ENCODE measurements at places on chromosomes 6 and 20. TPM values are rescaled to one million over a fixed set of nuclear protein-coding genes. Genes with fewer than 3 reads are reported as not detected.

GRCh38 chr6:147873816-147874215, 365.3 kb downstream of the SAMD5 start:
- H3K27ac ChIP-seq: no peak overlapping the region
- no peak overlapping the region for H3K4me3 ChIP-seq

DNA sequence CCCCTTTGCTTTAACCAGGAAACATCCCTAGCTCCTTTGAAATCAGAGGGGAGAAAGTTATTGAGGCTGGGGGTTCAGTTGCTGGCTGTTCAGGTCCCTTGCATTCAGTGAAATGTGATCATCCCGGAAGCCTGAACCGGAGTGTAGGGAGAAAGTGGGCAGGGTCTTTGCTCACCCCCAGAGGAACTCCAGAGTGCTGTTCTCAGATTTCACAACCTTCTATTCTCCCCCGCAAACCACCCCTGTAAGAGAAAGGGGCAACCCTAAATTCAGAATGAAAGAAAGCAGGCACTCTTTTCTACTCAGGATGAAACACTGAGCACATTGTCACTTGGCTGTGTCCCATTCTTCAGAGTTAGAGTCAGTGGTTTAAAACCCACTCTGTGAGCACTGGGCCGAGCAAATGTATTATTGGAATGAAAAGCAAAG, 139.8 kb downstream of the KHDC1L start:
- no peaks in the 10 kb centered on the region for H3K4me1 ChIP-seq
- no peak overlapping the region for H3K27ac ChIP-seq
- H3K27me3 ChIP-seq: peaks cover 3% of the 10 kb centered on the region
- H3K4me3 ChIP-seq: no peak overlapping the region

GRCh38 chr6:82333781-82334180, 29.8 kb upstream of the TPBG start:
- no peak overlapping the region for H3K27ac ChIP-seq
- no peaks in the 10 kb centered on the region for H3K36me3 ChIP-seq
- peaks cover 15% of the 10 kb centered on the region for H3K27me3 ChIP-seq
- peak; percentile 84 for ATAC-seq

GRCh38 chr20:19008497-19008896, 194.9 kb downstream of the SCP2D1 start:
- peaks cover 3% of the 10 kb centered on the region for H3K27me3 ChIP-seq
- H3K27ac ChIP-seq: no peak overlapping the region
- no peaks in the 10 kb centered on the region for H3K36me3 ChIP-seq
- no peak overlapping the region for H3K4me3 ChIP-seq
- no peak for ATAC-seq
- no peaks in the 10 kb centered on the region for H3K4me1 ChIP-seq

DNA sequence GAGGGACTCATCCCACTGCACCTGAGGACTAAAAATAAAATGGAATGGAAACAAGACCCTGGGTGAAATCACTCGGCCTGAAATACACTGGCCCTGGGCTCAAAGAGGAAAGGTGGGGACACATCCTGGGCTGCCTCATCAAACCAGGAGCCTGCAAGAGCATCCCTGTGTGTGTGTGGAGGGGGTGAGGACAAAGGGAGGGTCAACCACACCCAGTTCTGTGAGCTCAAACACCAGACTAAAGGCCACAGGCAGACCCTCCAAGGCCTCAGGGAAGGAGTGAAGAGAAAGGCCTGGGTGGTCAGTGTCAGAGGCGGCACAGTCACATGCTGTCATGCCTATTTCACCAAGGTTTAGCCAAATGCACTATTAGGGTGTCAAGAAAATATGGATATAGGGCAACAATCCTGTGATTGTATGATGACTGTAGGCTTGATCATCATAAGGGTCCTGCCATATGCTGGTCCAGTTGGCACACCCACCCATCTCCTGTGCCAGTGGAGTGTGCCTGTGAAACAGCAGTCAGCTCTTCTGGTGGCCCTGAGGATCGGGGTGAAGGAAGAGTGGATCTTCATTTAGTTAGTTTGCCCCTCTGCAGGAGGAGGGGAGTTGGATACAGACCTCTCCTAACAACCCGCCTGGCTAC, 28.9 kb downstream of the SRSF3 start:
- H3K4me3 ChIP-seq: no peak overlapping the region
- H3K4me1 ChIP-seq: peaks cover 16% of the 10 kb centered on the region
- no peaks in the 10 kb centered on the region for H3K27me3 ChIP-seq
- H3K27ac ChIP-seq: no peak overlapping the region
- peak; percentile 25 for ATAC-seq
- H3K36me3 ChIP-seq: peaks cover 5% of the 10 kb centered on the region

DNA sequence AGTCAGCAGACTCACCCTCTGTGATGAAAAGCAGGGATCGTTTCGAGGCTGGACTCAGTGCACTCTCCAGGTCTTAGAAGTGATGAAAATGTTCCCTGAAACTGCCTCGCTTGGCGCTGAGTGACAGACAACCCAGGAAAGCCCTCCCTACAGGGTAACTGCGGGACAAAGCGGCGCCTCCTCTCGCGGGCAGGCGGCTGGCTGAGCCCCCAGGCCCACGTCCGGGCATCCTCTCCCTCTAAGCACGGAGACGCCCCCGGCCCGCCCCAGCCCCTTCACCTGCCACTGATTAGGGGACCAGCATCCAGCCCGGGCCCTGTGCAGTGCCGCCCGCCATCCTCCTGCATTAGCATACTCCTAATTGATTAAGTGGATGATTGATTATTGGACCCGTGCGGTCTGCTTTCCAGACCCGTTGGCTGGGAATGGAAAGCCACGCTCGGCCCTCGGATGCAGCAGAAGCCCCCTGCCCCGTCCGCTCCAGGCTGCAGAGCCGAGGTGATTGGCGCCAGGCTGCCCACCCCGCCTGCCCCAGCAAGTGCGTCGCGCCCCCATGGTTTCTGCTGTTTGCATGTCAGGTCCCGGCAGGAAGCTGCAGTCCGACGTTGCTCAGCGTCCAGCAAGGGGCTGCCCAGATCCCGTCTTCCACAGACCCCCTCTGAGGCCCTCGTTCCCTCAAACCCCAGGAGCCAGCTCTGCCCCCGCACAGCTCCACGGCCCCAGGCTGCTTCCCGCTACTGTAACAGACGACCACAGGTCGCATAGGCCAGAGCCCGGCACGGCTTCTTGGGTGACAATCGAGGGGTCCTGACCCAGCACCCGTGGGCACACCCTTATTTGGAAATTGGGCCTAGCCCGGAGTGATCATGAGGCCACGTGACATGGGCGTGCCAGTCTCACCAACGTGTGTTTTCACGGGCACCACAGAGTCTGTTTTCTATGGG, 131.6 kb downstream of the DLL1 start:
- no peak overlapping the region for H3K27ac ChIP-seq
- ATAC-seq: no peak
- H3K4me1 ChIP-seq: no peaks in the 10 kb centered on the region
- no peaks in the 10 kb centered on the region for H3K36me3 ChIP-seq
- H3K4me3 ChIP-seq: no peak overlapping the region

DNA sequence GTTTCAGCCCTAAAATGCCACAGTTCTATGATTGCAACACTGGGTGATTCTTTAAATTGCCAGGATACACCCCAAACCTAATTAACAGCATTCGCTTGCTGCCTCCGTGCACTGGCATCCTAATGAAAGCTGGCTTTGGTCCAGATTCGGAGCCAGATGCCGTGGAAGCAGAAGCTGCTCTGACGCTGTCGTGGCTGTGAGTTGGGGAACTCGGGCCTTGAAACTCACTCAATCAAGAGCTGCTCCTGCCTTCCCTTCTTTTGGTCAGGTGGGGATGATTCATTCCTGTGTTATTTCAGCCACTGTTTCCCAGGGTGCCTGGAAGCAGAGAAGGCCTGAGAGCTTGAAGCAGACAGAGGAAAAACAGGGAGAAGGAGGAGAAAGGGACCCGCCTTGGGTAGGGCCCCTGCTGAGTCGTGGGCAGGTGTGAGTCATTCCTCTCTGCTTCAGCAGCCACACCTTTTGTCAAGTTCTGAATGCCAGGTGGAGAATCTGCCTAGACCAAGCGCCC, 36.2 kb upstream of the DSP start:
- H3K4me1 ChIP-seq: no peaks in the 10 kb centered on the region
- peaks cover 26% of the 10 kb centered on the region for H3K27me3 ChIP-seq
- no peak overlapping the region for H3K4me3 ChIP-seq
- H3K27ac ChIP-seq: no peak overlapping the region

GRCh38 chr20:32521780-32522525, 63.2 kb downstream of the NOL4L start:
- H3K27me3 ChIP-seq: no peaks in the 10 kb centered on the region
- H3K36me3 ChIP-seq: peaks cover 22% of the 10 kb centered on the region
- peaks cover 25% of the 10 kb centered on the region for H3K4me1 ChIP-seq
- H3K27ac ChIP-seq: peak overlapping the region; percentile 38

DNA sequence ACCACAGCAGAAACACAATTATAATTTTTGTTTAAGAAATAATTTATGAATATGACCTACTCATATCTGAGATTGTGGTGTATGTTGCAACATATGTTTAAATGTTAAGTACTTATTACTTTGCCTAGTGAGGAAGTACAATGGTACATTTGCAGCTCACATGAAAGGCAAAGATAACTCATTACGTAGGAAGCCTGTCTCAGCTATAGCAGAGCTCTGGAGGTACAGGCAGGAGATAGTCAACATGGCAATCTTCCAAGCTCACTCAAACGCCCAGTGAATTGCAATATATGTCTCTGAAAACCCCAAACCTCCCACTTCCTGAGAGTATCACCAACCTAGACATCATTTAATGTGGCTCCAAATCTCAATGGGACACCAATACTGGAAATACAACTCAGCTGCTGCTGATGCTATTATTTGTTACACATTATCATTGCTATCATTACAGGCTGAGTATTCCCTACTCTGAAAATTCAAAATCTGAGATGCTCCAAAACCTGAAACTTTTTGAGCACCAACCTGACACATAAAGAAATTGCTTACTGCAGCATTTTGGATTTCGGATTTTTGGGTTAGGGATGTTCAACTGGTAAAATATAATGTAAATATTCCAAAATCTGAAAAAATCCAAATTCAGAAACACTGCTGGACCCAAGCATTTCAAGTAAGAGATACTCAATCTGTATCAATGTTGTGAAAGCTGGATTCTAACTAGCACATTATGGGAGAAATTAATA, 25.1 kb upstream of the GSTA4 start:
- no peaks in the 10 kb centered on the region for H3K27me3 ChIP-seq
- ATAC-seq: no peak
- H3K4me1 ChIP-seq: no peaks in the 10 kb centered on the region
- no peak overlapping the region for H3K4me3 ChIP-seq
- peaks cover 31% of the 10 kb centered on the region for H3K36me3 ChIP-seq

- no peaks in the 10 kb centered on the region for H3K27me3 ChIP-seq
- H3K27ac ChIP-seq: no peak overlapping the region
- no peak for ATAC-seq
These were observed 63.2 kb upstream of the DUSP22 start for GRCh38 chr6:228881-229651.

DNA sequence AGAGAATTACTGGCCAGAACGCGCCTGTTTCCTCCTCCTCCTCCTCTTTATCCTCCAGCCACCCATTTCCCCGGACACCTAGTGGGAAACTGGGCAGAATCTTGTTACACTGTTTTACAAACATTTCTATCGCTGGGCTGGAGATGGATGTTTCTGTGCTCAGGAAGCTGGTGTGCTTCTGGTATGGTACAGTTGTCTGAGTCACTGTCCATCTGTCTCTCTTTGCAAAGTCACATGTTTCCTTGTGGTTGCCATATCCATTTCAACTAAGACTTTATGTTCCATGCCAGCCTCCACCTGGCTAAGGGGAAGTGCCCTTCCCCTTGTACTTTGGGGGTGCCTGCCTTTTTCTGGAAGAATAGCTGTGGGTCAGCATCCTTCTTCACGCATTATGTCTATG, 52.9 kb upstream of the SLC22A16 start:
- no peak overlapping the region for H3K4me3 ChIP-seq
- H3K27ac ChIP-seq: no peak overlapping the region
- no peaks in the 10 kb centered on the region for H3K36me3 ChIP-seq
- H3K4me1 ChIP-seq: peaks cover 11% of the 10 kb centered on the region
- no peaks in the 10 kb centered on the region for H3K27me3 ChIP-seq
- peak; percentile 34 for ATAC-seq

DNA sequence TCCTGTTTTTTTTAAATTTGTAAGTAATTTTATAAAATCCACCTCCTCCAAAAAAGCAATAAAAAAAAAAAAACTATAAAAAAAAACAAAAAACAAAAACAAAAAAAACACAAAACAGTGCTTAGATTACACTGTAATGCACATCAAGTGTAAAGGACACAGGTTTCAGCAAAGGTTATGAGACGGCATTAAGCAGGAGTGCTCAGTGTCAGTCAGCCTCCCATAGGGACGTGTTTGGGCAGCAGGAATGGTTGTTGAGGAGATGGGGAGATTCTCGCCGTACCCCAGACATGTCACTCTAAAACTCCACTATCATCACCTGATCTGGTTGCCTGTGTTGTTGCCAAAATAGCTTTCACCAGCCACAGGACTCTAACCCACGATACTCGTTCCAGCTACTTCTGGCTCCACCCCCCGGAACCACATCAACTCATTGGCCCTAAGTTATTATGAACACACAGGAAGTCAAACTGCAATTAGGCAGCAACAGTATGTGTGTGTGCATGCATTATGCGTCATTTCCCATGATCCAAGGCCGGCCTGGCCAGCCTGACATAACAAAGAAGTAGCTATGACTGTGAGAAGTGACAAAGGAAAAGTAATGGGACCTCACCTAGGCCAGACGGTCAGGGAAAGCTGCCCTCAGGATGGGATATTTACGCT, 28.7 kb downstream of the ECT2L start:
- peaks cover 5% of the 10 kb centered on the region for H3K4me1 ChIP-seq
- no peaks in the 10 kb centered on the region for H3K36me3 ChIP-seq
- H3K27ac ChIP-seq: no peak overlapping the region
- H3K4me3 ChIP-seq: no peak overlapping the region

DNA sequence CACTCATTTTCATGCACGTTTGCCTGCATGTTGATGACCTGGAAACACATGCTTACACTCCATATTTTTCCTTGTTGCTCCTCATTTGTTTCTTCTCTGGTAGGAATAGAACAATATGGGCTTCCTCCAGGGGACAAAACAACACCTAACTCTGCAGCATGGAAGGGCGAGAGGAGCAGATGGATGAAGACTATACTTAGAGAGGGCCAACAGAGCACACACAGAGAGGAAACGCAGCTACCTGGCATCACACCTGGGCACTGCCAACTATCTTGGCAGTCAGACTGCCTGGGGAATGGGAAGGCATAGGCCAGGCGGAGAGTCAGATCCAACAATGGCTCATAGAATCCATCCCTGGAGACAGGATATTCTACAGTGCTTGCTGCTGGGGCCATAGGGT, 290.9 kb downstream of the CD83 start:
- H3K4me1 ChIP-seq: no peaks in the 10 kb centered on the region
- no peaks in the 10 kb centered on the region for H3K36me3 ChIP-seq
- ATAC-seq: no peak
- no peak overlapping the region for H3K4me3 ChIP-seq
- H3K27me3 ChIP-seq: no peaks in the 10 kb centered on the region
- H3K27ac ChIP-seq: no peak overlapping the region

GRCh38 chr6:138410972-138411880, 7.2 kb downstream of the HEBP2 start:
- H3K36me3 ChIP-seq: peaks cover 88% of the 10 kb centered on the region
- ATAC-seq: peak; percentile 95
- H3K27me3 ChIP-seq: no peaks in the 10 kb centered on the region
- H3K27ac ChIP-seq: peak overlapping the region; percentile 65
- peak overlapping the region; percentile 44 for H3K4me3 ChIP-seq

NOX3 gene
- not detected for total RNA-seq

ZNF335 gene
- total RNA-seq: 53.9 TPM

TRAPPC3L gene
- not detected for total RNA-seq

CST3 gene
- total RNA-seq: not detected

ADIG gene
- not detected for total RNA-seq

DBNDD2 gene
- total RNA-seq: 12.5 TPM

ASIP gene
- not detected for total RNA-seq

VSX1 gene
- total RNA-seq: not detected

MATN4 gene
- 0.66 TPM for total RNA-seq

Measured in activated T-helper 17 cell treated with anti-CD3 and anti-CD28 coated beads, Interleukin-2, amount 50 U/mL, for 72 hours (primary cell).